Pulmonary artery endothelial cell (primary cell): ENCODE measurements at places on chromosomes 1 and 21.
A peak's percentile ranks its signal among the peaks of the same experiment; 100 is the strongest.

GRCh38 chr1:159712080-159712479 lies 2.3 kb downstream of the CRP start:
- no peak for DNase-seq

- no peak for DNase-seq
Measured at GRCh38 chr1:151940541-151940940, 31.2 kb upstream of the THEM4 start.

DNA sequence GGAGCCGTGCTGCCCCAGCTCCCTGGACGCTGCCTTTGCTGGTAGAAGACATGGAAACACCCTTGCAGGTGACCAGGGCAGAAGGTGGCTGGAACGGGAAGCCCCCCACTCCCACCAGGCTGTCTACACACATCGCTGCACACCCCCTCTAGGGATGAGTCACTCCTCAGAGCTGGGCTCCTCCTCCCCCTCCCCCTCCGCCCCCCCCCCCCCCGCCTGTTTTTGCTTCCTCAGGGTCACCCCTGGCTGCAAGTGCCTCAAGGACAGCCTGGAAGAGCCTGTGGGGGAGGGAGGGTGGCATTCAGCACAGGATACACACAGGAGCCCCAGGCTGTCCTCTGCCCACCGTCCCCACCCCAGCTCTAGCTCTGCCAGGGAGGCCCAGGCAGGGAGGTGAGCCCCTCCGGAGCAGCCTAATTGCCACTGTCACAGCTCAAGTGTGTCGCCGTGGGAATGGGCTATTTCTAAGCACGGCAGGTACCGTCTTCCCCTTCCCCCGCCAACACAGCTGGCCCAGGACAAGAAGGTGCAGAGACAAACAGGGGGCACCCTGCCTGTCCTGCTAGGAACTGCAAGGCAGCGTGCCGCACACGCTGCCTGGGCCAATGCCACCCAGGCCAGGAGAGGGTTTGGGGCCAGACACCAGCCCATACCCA lies 2.5 kb downstream of the FNDC10 start:
- DNase-seq = no peak

DNA sequence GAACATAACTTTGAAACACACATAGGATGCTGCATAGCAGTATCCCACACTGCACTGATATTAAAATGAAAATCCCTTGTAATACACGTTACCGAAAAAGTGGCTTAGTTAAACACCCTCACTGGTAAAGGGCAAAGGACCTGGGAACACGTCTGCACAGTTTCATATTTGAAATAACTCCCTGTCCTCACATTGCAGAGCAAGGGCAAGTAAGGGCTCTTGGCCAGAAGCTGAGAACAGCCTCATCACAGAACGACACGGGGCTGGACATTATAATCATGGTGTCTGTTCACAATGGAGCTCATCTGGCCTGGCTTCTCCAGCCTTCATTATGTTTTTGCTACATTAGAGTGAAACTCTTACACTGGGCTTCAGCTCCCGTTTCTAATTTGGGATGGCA lies 207.0 kb downstream of the PCP4 start:
- DNase-seq = no peak

- DNase-seq = peak; percentile 43
Measured at GRCh38 chr1:231387770-231388669, 34.1 kb downstream of the EGLN1 start.

- DNase-seq = no peak
Measured at GRCh38 chr1:35571263-35571662, 1.9 kb upstream of the TFAP2E start.

- DNase-seq = no peak
Measured at GRCh38 chr21:32900814-32901213, 124.9 kb upstream of the OLIG2 start.

GRCh38 chr1:115706587-115707425 lies 61.7 kb downstream of the CASQ2 start:
- peak; percentile 10 for DNase-seq

DNA sequence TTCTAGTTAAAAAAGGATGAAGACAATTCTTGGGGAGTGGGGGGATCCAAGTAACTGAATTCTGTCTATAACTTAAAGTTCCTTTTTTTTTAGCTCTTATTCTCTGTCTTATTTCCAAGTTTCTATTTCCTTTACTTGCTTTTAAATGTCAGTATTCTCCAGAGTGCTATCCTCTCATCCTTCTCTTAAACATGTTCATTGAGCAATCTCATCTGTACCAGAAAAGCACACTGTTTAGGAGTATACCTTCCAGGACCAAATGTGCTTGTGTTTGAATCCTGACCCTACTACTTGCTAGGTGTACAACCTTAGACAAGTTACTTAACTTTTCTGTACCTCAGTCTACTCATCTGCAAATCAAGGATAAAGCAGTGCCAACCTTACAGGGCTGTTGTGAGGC lies 50.1 kb downstream of the AKT3 start:
- no peak for DNase-seq

GRCh38 chr1:67213164-67213563 lies 46.9 kb downstream of the IL23R start:
- DNase-seq = no peak

- no peak for DNase-seq
Measured at GRCh38 chr1:98102345-98103030, 181.7 kb upstream of the DPYD start.

GRCh38 chr1:17686258-17686657 lies 68.9 kb upstream of the ACTL8 start:
- no peak for DNase-seq

DNA sequence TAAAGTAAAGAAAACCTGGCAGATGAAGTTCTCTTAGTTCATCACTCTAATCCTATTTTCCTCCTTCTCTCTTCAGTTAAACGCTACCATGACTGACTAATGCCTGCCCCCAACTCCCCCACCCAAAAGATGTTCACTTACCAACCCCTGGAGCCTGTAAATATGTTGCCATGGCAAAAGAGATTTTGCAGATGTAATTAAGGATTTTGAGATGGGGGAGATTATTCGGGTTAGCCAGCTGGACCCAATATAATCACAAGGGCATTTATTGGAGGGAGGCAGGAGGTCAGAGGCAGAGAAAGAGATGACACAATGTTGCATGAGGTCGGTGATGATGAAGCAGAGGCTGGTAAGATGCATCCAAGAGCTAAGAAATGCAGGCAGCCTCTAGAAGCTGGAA lies 69.3 kb upstream of the PPP2R5A start:
- no peak for DNase-seq

DNA sequence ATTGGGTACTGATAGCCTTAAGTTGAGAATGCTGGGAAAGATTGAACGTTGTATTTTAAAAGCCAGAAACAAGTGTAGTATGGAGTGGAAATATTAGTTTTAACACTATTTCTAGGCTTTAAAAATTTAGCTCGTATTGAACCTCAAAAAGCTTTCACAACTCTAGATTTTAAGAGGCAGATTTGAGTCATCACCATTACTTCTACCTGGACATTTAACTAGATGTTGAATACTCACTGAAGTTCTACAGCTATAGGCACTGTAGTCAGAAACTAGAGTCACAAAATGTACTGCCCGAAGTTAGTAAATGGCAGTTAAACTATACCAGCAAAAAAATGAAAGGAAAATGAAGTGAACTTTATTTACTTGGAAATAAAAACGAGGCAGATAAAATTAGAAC lies 96.5 kb downstream of the NEK7 start:
- no peak for DNase-seq

- no peak for DNase-seq
Measured at GRCh38 chr1:59383963-59384362, 87.1 kb downstream of the FGGY start.

- DNase-seq = no peak
Measured at GRCh38 chr1:213852107-213852506, 135.7 kb upstream of the PROX1 start.

DNA sequence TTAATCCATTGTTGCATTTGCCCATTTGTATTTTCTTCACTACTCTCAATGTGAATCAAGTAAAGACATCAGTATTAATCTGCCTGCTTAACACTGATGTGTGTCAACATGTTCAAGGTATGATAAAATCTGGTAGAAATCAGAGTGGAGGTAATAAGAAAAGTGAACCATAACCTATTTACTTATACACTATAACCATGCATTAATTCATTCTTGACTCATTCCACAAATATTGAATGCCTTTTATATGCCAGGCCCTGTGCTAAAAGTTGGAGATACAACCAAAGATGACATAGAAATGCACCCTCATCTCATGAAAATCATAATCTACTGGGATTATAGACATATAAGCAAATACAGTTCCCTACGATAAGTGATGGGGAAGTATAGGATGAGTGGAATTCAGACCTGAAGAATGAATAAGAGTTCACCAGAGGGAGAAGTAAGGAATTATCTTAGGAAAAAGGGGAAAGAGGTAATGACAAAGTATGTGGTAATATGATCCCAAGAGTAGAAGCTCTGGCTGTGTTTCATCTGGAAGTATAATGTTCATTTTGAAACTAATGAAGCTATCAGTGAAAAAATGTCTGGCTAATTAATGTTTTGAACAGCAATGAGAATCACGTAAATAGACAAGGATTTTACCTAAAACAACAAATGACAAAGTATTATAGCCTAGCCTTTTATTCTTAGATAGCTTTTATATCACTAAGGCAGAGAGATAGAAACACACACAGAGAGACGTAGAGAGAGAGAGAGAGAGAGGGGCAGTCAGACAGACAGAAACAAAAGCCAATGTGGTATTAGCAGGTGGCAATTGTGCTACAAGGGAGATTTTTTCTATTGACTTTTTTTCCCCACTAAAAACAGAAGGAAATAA lies 7.0 kb upstream of the RWDD3 start:
- DNase-seq = no peak

DNA sequence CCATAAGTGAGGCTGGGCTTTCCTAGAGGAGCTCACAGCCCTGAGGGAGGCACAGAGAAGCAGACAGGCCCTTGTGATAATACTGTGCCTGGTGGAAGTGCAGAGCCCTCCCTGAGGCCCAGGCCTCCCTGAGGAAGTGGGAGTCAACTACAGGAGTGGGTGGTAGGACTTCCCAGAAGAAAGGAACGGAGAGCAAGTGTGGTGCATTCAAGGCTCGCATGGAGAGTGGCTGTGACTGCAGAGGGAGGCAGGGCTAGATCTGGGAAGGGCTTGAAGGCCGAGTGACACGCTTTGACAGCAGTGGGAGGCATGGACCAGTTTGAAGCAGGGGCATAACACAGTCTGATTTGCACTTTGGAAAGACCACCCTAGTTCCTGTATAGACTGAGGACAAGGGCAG lies 37.3 kb downstream of the AZIN2 start:
- no peak for DNase-seq

- no peak for DNase-seq
Measured at GRCh38 chr1:67515324-67516080, 85.3 kb upstream of the SERBP1 start.

- DNase-seq = no peak
Measured at GRCh38 chr1:213136190-213136917, 85.3 kb downstream of the RPS6KC1 start.

GRCh38 chr1:64540265-64540791 lies 70.4 kb downstream of the CACHD1 start:
- DNase-seq = peak; percentile 26

- DNase-seq = no peak
Measured at GRCh38 chr1:226916497-226916896, 23.6 kb upstream of the COQ8A start.

- DNase-seq = no peak
Measured at GRCh38 chr21:35801391-35801790, 258.9 kb downstream of the SETD4 start.

- DNase-seq = no peak
Measured at GRCh38 chr1:171896936-171897703, 55.8 kb downstream of the DNM3 start.

- no peak for DNase-seq
Measured at GRCh38 chr1:230286166-230286889, 139.8 kb downstream of the PGBD5 start.

DNA sequence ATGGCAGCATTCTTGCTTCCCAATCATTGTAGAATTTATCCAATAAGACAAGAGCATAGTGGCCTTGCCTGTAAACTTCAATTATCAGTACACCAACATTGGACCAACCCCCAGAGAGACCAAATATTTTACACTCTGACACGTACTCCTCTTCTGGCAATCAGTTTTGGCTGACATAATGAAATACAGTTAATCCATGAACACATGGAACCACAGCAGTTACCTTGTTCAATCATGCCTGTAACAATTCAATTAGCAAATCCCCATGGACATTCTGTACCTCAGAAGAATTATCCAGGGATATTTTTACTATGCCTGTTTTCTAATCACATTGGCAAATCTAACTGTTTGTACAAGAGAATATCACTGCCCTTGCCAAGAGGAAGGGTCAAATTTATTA lies 2162.0 kb downstream of the MRPL39 start:
- no peak for DNase-seq
